Activated T-cell treated with anti-CD3 and anti-CD28 coated beads for 24 hours (primary cell): ENCODE measurements at places on chromosomes 4 and X.

- no peak for DNase-seq
Measured at GRCh38 chr4:113050837-113051236, 1.4 kb downstream of the ANK2 start.

DNA sequence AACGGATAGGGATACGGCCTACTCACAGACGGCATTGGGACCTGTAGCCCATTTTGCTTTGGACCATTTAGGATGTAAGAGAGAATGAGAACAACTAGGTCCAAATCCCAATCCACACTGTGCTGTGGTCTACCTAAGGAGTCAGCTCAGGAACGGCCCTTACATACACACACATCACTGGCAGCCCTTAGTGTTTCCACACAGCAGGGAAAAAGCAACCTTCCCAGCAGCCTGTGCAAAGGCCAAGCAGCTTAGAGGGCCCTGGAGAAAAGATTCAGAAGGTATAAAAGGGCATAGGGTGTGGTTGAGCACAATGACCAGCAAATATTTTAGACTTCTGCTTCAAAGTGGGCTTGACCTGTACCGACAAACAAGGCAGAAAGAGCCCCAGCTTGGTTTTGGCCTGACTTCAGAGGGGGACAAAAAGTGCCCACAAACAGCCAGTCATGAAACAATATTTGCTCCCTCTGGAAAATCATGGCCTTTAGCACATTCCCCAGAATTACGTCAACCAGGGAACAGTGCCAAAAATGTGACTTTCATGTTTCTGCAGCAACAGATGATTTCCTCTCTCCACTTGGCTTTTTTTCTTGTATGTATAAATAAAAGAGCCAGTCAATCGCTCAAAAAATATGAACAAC, 359.5 kb upstream of the FGF16 start:
- no peak for DNase-seq

DNA sequence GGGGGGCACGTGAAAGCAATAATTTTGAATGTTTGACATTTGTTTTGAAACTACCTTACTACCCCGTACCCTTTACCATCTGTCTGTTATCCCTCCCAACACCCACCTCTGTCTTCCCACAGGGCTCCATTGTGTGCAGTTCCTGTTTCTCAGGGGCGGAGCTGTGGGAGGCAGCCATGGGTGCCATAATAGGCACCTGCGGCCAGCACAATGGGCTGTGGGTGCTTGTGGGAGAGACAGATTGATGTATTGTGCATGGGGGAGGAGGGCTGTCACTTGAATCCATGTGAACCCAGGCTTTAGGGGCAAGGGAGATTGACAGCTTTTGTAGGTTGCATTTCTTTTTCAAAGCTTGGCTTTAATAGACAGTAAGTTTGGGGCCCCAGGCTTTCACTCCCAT, 122.6 kb upstream of the CXorf66 start:
- DNase-seq = no peak

DNA sequence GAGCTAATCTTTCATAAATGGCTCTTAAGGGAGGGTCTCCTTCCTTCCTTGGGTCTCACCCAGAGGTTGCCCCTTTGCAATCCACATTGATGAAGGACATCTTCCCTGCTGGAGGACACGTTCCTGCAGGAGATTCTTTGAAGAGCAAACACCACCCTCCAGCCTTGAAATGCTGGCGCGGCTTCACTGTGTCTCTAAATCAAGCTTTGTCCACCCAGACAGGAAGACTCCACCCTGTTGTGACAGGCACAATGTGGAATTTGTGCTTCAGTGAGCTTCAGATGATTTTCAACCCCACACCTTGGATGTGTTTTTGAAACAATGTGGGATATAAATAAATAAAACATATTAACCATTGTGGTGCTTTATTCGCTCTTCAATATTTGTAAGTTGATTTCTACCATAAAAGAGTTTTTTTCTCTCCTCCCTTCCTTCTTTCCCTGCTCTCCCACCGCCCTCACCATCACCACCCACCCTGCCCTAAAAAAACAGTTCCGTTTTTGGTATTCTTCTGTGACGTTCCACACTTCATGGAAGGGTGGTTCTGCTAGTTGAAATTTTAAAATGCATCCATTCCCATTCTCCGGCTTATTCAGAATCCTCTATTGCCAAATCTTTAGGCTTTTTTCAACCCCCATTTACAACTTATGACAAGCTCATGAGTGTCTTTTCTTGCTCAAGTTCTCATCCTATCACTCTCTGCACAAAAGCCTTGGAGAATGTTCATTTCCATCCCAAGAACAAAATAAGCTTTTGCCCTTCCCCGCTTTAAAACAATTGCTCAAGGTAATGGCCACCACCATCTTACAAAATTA, 264.3 kb downstream of the RAPGEF2 start:
- DNase-seq = no peak

GRCh38 chrX:68648960-68649359, 1.5 kb downstream of the STARD8 start:
- no peak for DNase-seq

DNA sequence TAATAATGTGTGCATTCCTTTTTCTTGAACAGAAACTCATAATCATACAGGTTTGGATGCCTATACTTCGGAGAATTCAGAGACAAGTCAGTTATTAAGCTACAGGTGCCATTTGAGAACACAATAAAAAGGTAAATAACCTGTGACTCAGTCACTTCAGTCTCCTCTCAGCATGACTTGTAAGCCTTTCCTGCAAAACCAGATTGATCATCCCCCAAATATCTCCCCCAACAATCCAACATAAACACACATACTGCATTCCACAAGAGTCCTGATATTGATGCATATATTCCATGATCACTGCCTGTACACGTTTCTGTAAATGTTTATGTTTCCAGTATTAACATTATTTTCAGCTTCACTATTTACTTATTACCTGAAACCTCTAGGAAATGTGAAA, 110.8 kb downstream of the PWWP3B start:
- no peak for DNase-seq

GRCh38 chr4:72375073-72375736, 193.8 kb downstream of the ADAMTS3 start:
- DNase-seq = no peak
